ENCODE measurements at places on chromosomes 11 and 22.

- DNase-seq = no peak
Measured at GRCh38 chr11:57290288-57290687, 34.5 kb downstream of the TNKS1BP1 start.

- no peak for DNase-seq
Measured at GRCh38 chr11:66077927-66078326, 7.9 kb downstream of the PACS1 start.

GRCh38 chr11:67370351-67371076, 2.9 kb downstream of the CLCF1 start:
- DNase-seq = no peak

- DNase-seq = no peak
Measured at GRCh38 chr11:17478070-17478469, 1.4 kb upstream of the ABCC8 start.

- no peak for DNase-seq
Measured at GRCh38 chr11:1100417-1101245, 26.0 kb downstream of the MUC2 start.

DNA sequence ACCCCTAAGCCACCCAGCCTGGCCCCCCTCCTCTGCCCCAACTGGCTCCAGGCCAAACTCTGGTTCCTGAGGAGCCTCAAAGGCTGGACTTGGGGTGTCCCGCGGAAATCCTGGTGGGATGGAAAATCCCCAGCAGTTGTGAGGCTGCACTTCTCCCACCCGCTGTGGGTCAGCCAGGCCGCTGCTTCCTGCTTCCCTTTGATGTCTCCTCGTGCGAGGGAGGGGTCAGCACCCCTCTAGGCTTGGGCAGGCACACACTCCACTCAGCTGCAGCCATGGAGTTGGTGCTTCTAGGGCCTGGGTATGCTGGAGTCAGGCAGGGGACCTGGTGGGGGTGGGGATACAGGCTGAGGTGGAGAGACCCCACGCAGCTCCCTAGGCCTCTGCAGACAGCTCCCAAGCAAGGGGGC, 12.0 kb downstream of the KCNQ1OT1 start:
- no peak for DNase-seq

GRCh38 chr11:41612415-41612814, 153.0 kb upstream of the LRRC4C start:
- no peak for DNase-seq

- DNase-seq = no peak
Measured at GRCh38 chr22:49889071-49889470, 29.2 kb downstream of the ALG12 start.

DNA sequence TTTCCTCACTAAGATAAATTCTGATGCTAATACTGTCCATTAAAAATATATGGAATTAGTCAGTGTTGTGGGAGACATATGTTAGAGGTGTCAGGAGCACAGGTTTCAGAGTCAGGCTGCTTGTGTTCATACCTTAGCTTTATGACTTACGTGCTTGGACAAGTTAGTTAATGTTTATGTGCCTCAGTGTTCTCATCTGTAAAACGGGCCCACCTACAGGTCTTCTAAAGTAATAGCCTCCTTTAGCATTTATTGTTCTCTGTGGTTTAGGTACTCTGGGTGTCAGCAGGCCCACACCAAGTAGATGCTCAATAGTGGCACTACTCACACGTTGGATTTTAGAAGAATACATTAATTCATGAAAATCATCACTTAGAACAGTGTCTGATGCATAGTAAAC, 308.7 kb upstream of the ZC3H12C start:
- DNase-seq = no peak

GRCh38 chr22:19361501-19362103, 69.9 kb downstream of the HIRA start:
- no peak for DNase-seq

DNA sequence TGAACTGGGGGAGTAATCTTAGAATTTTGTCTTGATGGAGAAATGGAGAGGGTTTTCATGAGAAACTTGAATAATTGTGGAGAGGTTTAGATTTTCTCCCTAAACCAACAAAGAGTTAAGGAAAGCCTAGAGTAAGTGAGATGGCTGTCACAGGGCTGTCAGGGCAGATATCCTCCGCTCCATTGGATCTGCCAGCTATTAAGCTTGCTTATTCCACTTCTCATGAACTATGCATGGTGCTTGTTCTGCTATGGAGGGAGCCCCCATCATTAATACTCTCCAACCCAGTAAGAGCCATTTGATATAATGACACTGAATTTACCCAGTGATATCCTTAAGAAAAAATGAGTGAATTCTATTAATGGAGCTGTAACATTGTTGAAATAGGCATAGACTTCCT, 342.8 kb upstream of the MTNR1B start:
- DNase-seq = no peak

GRCh38 chr11:88861618-88862017, 204.2 kb downstream of the GRM5 start:
- no peak for DNase-seq

DNA sequence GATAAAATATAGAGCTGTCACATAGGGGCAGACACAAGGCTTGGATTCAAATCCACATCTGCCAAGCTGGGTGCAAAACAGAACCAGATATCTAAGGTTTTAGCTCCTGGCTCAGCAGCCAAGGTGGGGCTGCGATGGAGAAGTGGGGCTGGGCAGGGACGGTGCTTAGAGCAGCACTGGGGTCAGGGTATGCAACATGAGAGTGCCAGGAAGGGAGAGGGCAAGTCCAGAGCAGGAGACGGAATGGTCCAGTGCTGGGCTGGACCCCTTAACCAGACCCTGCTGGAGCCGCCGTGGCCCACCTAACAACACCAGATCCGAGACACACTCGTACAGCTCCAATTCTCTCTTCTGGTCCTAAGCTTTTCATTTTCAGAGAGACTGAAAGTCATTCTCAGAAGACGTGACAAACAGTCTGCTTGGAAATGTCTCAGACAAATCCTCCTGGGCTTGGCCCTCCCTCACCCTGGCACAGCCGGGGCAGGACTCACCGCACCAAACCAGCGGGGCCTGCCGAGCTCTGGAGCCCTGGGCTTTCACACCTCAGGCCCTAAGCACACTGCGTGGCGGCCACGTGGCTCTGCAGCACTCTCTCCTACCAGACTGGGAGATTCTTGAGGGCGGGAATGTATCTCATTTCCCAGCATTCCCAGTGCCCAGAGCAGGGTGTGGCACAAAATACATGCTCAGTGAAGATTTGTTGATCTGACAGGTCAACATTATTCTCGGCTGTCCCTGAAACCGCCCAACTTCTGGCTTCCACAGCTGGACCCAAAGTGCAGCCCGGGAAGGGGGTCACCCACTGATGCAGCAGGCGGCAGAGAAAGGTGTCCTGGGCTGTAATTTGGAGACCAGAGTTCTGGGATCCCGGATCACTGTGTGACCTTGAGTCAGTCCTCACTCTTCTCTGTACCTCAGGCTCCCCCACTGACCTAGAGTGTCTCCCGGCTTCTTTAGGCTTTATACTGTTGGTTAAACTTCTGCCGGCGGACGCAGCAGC, 11.6 kb downstream of the LRRC32 start:
- DNase-seq = no peak

- DNase-seq = no peak
Measured at GRCh38 chr11:34204396-34205279, 99.2 kb downstream of the NAT10 start.

- DNase-seq = no peak
Measured at GRCh38 chr11:35106595-35106994, 32.4 kb upstream of the CD44 start.

- no peak for DNase-seq
Measured at GRCh38 chr11:74842967-74843366, 94.3 kb downstream of the RNF169 start.

DNA sequence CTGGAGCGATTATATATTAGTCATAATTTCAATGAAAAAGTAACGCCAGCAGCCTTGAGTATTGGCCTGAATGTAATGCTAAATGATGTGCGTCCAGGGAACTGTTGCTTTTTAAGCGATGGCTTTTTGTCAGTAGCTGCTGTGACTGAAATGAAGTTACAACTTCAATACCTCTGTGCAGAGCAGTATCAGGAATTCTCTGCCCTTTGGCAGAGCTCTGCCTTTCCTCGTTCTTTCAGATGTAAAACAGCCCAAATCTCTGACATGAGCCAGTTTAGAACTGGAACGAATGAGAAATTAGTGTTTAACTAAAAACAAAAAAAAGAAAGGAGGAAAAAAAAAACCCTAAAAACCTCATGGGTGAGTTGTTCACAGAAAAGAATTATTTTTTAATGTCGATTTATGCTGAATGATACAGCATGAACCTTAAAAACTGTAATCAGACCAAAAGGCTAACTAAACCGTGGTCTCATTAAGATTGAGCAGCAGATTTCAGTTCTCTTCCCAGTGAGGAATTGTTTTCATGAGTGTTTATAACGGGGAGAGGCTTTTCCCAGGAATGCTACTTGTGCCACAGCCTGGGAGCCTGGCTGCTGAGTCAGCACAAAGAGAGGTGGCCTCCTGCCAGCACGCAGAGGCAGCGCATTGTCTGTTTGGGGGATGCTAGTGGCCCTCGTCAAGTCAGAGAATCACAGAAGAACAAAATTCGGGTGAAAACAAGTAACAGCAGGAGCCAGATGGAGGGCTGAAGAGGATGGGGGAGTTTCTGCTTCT, 146.2 kb upstream of the RASSF10 start:
- DNase-seq = peak; percentile 81

GRCh38 chr22:27809226-27809603, 7.7 kb upstream of the MN1 start:
- no peak for DNase-seq

DNA sequence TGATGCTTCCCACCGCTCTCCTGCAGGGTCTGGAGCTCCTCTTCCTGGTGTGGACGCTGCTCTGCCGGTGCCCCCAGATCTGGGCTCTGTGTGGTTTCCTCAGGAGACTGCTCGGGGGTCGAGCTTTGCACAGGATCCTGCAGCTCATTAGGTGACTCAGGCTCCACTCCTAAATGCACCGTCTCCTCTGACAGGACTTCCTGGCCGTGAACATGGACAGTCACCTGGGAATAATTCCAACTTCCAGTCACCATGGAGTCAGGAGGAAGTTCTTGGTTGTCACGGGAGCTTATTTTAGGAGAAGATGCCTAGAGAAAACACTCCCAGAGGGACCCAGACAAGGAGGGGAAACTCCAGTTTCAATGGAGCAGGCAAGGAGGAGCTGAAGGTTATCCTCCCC, 11.9 kb downstream of the ZNF202 start:
- DNase-seq = no peak

GRCh38 chr11:62315431-62315830, 16.6 kb upstream of the SCGB1D4 start:
- no peak for DNase-seq

DNA sequence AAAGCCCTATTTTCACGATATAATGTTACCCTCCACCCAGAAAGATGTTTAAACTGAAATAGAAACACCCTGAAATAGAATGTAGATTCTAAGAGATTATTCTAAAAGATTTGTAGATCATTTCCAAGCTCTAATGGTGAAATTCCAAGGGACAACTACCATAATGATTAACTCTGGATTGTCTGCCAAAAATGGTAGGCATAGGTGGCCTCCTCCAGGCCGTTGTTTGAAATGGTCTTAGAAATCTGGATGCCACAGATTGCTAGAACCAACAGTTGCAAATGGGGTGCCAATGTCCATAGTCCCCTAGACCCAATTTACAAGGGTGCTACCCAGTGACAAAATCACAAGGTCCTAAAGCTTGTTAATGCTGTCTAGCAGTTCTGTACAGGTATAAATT, 6.7 kb upstream of the SLC6A5 start:
- no peak for DNase-seq

- DNase-seq = peak; percentile 74
Measured at GRCh38 chr11:10602945-10603344, 34.5 kb upstream of the LYVE1 start.

- no peak for DNase-seq
Measured at GRCh38 chr11:2824851-2825250, 60.7 kb downstream of the CDKN1C start.

DNA sequence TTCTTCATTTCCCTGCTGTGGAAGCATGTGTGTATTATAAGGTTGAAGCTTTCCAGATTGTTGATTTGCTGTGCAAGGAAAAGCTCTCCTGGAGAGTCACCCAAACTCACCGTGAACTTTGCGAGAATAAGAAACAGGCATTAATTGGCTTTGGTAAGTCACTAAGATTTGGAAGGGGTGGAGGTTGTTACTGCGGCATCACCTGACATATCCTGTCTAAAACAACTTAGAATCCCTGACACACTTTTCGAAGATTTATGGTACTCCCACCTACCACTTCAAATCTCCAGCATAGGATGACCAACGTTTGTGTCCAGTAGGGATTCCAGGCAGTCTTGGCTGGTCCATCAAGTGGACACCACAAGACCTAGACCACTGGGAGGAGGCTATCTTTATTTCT, 518.3 kb downstream of the MN1 start:
- DNase-seq = no peak

DNA sequence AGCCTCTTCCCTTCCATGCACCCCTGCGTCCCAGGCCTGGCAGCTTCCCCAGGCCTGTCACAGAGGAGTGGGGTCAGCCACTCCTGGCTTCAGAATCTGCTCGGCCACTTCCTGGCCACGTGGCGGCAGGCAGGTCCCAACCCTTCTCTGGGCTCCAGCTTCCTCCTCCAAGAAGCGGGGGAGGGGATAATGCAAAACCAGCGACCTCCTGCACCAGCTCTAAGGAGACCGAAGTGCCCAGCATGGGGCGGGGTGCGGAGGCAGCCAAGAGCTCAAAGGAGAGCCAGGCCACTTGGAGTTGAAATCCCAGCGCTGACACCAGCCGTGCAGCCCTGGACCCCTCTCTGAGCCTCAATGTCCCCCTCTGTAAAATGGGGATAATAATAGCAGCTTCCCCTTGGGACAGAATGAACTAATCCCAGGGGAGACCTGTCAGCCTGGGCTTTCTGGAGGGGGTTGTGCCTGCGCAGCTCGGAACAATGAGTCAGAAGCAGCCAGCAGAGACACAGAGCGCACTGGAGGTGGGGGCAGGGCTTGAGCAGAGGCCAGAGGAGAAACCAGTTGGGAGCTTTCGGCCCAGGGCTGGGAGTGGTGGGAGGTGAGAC, 22.8 kb upstream of the PICK1 start:
- DNase-seq = no peak

DNA sequence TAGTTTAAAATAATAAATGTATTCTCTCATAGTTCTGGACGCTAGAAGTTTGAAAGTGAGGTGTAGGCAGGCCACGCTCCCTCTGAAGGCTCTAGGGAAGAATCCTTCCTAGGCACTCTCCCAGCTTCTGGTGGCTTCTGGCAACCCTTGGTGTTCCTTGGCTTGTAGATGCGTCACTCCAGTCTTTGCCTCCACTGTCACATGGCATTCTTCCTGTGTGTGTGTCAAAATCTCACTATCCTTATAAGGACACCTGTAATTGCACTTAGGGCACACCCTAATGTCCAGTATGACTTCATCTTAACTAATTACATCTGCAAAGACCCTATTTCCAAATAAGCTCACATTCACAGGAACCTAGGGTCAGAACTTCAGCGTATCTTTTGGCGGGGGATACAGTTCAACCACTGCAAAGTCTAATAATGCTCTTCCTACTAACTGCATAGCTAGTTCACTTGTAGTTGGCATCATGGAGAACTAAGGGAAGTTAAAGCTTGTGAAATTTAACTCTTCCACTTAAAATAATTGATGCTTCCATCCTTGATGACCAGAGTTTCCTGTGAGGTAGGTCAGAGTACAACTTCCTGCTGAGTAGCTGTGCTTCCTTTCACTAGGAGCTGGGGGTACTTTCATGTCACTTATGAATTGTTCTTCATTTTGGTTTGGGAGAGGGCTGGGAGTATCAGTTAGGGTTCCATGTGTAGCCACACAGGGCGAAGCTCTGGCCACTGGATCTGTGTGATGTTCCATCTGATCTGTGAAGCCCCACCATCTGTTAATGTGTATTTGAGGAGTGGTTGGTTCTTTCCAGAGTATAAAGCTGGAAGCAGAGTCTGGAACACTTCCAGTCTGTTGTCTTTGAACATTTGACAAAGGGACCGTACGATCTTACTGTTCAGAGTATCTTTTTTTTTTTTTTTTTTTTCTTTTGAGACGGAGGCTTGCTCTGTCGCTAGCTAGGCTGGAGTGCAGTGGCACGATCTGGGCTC, 10.5 kb downstream of the YWHAH start:
- DNase-seq = no peak

All from vagina (tissue), 2 donors.